Activated CD8-positive, alpha-beta memory T cell treated with anti-CD3 and anti-CD28 coated beads, Interleukin-2, amount 10 ng/mL, durations not matched to agents 7 days and 5 days (primary cell): ENCODE measurements at places on chromosomes 2 and 18. TPM values are rescaled to one million over a fixed set of nuclear protein-coding genes. Genes with fewer than 3 reads are reported as not detected.
A peak's percentile ranks its signal among the peaks of the same experiment; 100 is the strongest.

GRCh38 chr2:43273529-43273928 is 47.1 kb upstream of the ZFP36L2 start:
- no peaks in the 10 kb centered on the region for H3K27me3 ChIP-seq
- DNase-seq, result no peak
- H3K4me1 ChIP-seq, result peaks cover 21% of the 10 kb centered on the region
- H3K4me3 ChIP-seq, result no peak overlapping the region
- H3K27ac ChIP-seq, result peak overlapping the region; percentile 10

GRCh38 chr2:47360283-47360682 is 42.7 kb upstream of the MSH2 start:
- H3K27me3 ChIP-seq, result peaks cover 2% of the 10 kb centered on the region
- H3K4me3 ChIP-seq, result no peak overlapping the region
- H3K27ac ChIP-seq, result no peak overlapping the region

SERPINB11 gene
- not detected for total RNA-seq

DNA sequence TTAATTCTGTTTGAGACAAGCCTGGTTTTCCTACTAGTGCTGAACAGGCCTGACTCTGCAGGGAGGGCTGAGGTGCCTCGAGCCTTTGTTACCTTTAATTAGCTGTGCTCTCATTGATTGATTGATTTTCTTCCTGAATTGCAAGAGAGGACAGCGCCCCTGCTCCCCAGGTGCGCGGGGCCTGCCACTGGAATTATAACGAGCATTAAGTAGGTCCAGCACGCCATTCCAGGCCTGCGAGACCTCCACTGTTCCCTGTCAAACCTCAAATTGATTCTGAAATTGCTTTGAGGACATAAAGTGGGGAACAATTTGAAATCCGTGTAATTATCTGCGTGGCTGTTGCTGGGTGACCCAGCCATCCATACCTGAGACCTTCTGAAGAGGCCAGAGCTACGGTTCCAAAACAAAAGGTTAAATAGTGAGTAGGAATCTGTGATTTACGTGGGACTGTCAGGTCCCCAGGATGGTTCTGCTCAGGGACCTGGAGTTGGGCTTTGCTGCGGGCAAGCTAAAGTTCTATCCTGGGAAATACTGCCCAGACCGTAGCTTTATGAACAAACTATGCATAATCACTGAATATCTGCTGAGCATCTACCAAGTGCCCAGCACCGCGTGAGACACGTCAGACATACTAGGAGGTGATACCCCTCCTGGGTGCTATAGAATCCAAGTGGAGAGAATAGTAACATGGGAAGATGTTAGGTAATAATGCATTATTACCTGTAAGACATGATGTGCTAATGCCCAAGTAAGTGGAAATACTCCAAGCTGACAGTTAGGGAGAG is 104.1 kb downstream of the ZBTB7C start:
- no peak for DNase-seq
- H3K27me3 ChIP-seq, result peaks cover 2% of the 10 kb centered on the region
- H3K4me1 ChIP-seq, result peaks cover 5% of the 10 kb centered on the region
- no peak overlapping the region for H3K27ac ChIP-seq
- no peak overlapping the region for H3K4me3 ChIP-seq
- H3K36me3 ChIP-seq, result no peaks in the 10 kb centered on the region

GRCh38 chr2:232315049-232315922 is 63.3 kb upstream of the ALPP start:
- peaks cover 23% of the 10 kb centered on the region for H3K36me3 ChIP-seq
- no peaks in the 10 kb centered on the region for H3K27me3 ChIP-seq
- H3K4me1 ChIP-seq, result peaks cover 67% of the 10 kb centered on the region
- DNase-seq, result peak; percentile 94
- H3K4me3 ChIP-seq, result peak overlapping the region; percentile 46
- H3K27ac ChIP-seq, result peak overlapping the region; percentile 93

MAP3K19 gene
- not detected for total RNA-seq

GNLY gene
- 1,915 TPM for total RNA-seq

AP1S3 gene
- 13.5 TPM for total RNA-seq

- peak overlapping the region; percentile 78 for H3K4me3 ChIP-seq
- peak overlapping the region; percentile 81 for H3K27ac ChIP-seq
- H3K4me1 ChIP-seq, result peaks cover 30% of the 10 kb centered on the region
- DNase-seq, result no peak
- H3K27me3 ChIP-seq, result peaks cover 64% of the 10 kb centered on the region
These were observed 1.6 kb upstream of the KLF7 start for GRCh38 chr2:207167099-207167923.

DNA sequence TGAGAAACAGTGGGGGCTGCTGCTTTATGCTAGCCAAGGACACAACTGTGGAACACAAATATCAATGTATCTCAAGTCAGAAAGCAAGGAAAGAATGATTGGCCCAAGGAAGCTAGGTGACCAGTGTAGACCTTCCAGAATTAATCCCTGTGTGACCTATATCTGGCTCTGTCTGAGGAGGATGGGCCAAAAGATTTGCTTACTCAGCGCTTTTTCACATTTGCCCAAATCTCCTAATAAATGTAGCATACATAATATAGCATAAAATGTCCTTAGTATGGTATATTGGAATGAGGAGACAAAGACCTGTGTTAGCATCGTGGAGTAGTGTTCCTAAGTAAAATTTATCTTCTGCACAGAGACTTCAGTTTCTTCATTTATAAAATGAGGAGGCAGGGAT is 66.7 kb upstream of the NT5C1B start:
- H3K27ac ChIP-seq, result no peak overlapping the region
- H3K4me3 ChIP-seq, result no peak overlapping the region
- no peaks in the 10 kb centered on the region for H3K36me3 ChIP-seq
- no peak for DNase-seq

LIMS3 gene
- total RNA-seq, result 0.63 TPM

- peaks cover 1% of the 10 kb centered on the region for H3K36me3 ChIP-seq
- no peaks in the 10 kb centered on the region for H3K4me1 ChIP-seq
- no peak for DNase-seq
- H3K27ac ChIP-seq, result no peak overlapping the region
These were observed 129.4 kb upstream of the OTOS start for GRCh38 chr2:240269886-240270285.

C2orf66 gene
- 0.16 TPM for total RNA-seq

SIX3 gene
- total RNA-seq, result not detected

DNA sequence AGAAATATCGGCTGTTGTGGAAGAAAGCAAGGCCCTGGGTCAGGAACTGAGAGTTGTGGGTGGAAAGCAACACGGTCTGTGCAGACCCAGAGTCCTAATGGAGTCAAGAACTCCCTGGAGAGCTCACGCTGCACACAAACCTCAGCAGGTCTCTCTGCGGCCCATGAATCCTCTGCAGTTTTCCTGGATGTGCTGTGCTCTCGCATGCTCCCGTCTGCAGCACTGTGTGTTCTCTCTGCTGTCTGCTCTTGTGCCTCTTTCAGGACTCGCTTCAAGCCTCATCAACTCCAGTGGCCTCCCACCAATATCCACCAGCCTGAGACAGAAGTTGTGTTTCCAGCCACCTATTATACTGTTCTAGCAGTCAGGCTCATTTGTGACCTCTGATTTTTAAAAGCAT is 24.3 kb downstream of the RNU4ATAC start:
- no peak for DNase-seq
- peaks cover 28% of the 10 kb centered on the region for H3K4me1 ChIP-seq

GRCh38 chr2:73944714-73945113 is 18.0 kb downstream of the DGUOK start:
- H3K4me1 ChIP-seq, result peaks cover 34% of the 10 kb centered on the region
- no peak overlapping the region for H3K4me3 ChIP-seq
- DNase-seq, result no peak
- H3K36me3 ChIP-seq, result peaks cover 41% of the 10 kb centered on the region
- H3K27me3 ChIP-seq, result no peaks in the 10 kb centered on the region

RIT2 gene
- total RNA-seq, result not detected

EPB41L5 gene
- total RNA-seq, result 2.2 TPM

DCC gene
- not detected for total RNA-seq

BBS5 gene
- 1.3 TPM for total RNA-seq

BMPR2 gene
- total RNA-seq, result 8.8 TPM

RUFY4 gene
- total RNA-seq, result 5.1 TPM

DNA sequence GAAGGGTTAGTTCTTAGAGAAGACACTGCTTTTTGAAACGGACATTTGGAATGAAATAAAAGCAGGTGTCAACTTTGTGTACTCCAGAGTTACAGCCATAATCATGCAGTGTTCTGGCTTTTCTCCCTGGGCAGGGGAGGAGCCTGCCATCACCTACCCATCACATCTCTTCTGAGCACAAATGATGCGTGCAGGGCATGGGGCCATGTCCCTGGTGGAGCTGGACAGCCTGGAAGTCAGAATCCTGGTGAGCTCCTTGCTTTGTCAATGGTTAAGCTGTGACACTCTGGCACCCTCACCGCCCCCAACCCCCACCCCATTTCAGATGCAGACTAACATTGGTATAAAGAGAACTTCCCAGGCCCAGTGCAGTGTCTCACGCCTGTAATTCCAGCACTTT is 53.1 kb downstream of the PDCL3 start:
- H3K27ac ChIP-seq, result no peak overlapping the region
- H3K4me3 ChIP-seq, result no peak overlapping the region
- H3K4me1 ChIP-seq, result no peaks in the 10 kb centered on the region

- no peak overlapping the region for H3K27ac ChIP-seq
- peaks cover 20% of the 10 kb centered on the region for H3K27me3 ChIP-seq
- no peaks in the 10 kb centered on the region for H3K36me3 ChIP-seq
These were observed 51.2 kb upstream of the MEX3C start for GRCh38 chr18:51248685-51249084.

- H3K4me3 ChIP-seq, result peak overlapping the region; percentile 55
- DNase-seq, result peak; percentile 76
These were observed 73.2 kb downstream of the LRRFIP1 start for GRCh38 chr2:237700512-237701032.
